ENCODE measurements at places on chromosomes 4 and X.

- DNase-seq, result peak; percentile 84
These were observed 21.0 kb upstream of the BCORL1 start for GRCh38 chrX:129961180-129962083.

- DNase-seq, result peak; percentile 18
These were observed 1571.9 kb downstream of the ADGRL3 start for GRCh38 chr4:62771983-62772557.

GRCh38 chr4:119678761-119679160 lies 50.2 kb upstream of the PDE5A start:
- DNase-seq, result no peak

GRCh38 chr4:152157629-152158028 lies 378.3 kb downstream of the FBXW7 start:
- DNase-seq, result no peak

DNA sequence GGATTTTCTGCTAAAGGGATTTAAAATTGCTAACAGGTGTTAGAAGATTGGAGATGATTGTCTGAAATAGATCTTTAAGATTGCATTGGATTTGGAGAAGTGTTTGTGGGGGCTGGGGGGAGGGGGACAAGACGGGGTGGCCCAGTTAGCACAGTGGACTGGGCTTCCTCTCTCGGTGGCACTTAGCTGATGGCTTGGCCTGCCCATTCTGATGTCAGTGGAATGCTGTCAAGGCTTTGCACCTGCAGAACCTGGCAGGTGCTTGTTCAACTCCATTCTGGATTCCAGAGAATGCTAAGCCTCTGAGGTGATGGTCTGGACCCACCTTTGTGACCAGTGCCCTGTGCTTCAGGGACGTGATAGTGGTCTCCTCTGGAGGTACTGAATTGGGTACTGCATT lies 43.7 kb downstream of the ADD1 start:
- DNase-seq, result no peak

- DNase-seq, result no peak
These were observed 57.1 kb downstream of the ENPEP start for GRCh38 chr4:110532901-110533589.

GRCh38 chrX:149825424-149825823 lies 43.7 kb downstream of the MAGEA9 start:
- no peak for DNase-seq

DNA sequence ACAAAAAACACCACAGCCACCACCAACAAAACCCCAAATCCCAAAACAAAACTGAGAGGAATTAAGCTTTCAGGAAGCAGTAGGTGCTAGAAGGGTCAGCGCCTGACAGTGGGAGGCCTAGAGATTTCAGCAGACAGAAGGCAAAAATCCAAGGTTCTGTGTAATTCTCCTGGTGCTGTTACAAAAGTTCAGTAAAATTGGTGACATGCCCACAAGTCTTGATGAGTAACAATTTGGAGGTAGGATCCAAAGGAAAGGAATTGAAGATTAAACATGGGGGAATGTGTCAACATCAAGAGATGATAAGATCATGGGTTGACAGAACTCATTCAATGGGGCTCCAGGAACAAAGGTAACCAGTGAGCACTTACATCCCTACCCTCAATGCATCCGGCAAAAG lies 653.8 kb upstream of the CPEB2 start:
- DNase-seq, result no peak

DNA sequence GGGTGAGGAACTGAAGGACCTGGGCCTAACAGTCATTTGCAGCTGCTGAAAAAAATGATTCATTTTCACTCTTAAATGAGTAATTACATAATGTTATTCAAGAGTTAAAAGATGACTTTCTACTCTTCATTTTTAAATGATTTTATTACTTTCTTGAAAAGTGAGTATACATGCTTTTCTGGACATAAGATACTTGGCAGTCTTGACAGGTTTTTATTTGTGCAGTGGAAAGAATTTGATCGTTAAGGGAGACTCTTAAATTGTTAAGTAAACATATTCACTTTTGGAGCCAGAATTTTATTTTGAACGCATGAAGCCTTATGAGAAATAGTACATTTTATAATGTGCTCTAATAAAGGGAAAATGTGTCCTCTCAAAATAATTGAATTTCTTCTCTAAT lies 245.7 kb downstream of the TENM3 start:
- DNase-seq, result no peak

- DNase-seq, result peak; percentile 51
These were observed 21.2 kb downstream of the PCGF3 start for GRCh38 chr4:726838-727237.

- no peak for DNase-seq
These were observed 6.9 kb upstream of the ANXA3 start for GRCh38 chr4:78544678-78545077.

- no peak for DNase-seq
These were observed 488.9 kb upstream of the FAT1 start for GRCh38 chr4:187212446-187213080.

- DNase-seq, result peak; percentile 29
These were observed 9.5 kb downstream of the AMBN start for GRCh38 chr4:70601422-70602039.

DNA sequence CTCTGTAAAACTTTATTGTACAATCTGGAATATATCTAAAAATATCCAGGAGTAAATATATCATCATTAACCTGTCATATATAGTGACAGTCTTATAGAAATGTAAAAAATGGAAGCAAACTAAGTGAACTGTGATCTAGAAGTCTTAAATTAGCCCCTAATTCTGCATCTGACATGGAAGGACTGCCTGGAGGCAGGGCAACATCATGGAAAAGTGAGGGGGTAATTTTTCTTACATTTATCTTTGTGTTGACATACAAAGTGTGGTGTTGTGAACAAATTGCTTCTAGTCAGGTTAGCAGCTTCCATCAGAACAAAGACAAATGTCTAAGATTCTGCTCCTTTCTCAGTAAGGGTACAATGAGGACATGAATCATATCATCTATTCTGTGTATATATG lies 186.3 kb downstream of the C4orf33 start:
- DNase-seq, result no peak

- no peak for DNase-seq
These were observed 411.9 kb downstream of the TRIML1 start for GRCh38 chr4:188551156-188551555.

DNA sequence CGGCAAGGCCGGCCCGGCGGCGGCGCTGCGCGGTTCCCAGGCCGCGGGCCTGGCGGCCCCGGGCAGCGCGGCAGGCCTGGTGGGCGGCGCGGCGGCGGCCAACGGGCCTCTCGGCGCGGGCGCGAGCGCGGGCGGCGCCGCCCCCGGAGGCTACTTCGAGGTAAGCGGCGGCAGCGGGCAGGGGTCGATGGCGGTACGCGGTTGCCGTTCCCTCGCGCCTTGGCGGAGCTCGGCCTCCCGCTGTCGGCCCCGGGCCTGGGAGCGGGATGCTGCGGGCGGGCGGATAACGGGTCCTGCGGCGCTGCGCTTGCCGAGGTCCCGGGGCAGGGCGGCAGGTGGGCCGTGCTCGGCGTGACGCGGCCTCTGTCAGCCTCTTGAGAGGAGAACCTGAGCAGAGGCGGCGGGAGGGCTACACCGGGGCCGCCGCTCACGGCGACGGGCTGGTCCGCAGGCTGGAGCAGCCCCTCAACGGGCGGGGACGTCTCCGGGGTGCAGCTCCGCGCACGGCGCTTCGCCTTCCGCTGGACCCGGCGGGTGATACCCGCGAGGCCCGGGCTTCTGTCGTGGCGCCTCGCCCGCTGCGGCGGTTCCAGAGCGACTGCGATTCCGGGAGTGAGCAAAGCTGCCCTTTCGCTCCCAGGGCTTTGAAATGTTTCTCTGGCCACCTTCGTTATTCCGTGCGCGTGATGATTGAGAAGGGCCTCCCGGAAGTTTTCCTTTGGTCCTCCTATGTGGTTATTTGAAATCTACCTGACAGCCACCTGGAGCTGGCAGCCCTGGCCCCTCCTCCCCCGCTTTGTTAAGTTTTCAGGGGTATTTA lies 774 bp downstream of the FAM193A start:
- DNase-seq, result peak; percentile 77

GRCh38 chrX:149516604-149517003 lies 11.5 kb upstream of the IDS start:
- no peak for DNase-seq

DNA sequence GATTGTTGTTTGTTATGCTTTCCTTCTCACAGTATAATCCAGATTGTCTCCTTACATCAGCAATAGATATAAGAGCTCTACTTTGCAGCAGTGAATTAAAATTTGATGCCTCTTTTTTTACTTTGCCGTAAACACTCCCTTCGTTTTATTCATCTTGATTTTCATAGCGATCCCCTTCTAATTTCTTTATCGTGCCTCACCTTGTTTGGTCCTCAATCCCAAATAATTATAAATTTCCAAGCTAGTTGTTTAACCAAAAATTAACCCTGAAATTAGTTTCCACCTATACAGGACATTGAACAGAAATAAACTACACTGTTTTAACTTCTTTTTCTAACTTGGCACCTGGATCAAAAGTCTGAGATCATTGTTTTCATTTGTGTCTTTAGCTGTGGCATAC lies 35.1 kb upstream of the GRID2 start:
- no peak for DNase-seq

DNA sequence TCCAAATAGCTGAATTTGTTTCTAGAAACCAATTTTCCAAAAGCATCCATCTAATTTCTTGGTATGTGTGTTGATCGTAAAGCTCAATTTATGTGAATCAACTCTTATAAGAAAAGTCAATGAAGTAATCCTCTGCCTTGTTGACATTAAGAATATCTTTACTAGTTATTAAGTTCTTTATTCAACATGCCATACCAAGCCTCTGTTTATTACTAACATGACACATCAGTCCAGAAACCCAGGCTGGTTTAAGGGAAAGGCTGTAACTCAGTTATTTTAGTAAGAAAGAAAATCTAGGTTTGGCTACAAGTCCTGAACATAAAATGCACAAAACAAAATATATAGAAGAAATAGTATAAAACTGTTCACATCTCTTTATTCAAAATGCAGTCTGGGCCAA lies 48.0 kb downstream of the KLHL34 start:
- no peak for DNase-seq

GRCh38 chrX:139204898-139205667 lies 325.5 kb upstream of the F9 start:
- DNase-seq, result peak; percentile 16

DNA sequence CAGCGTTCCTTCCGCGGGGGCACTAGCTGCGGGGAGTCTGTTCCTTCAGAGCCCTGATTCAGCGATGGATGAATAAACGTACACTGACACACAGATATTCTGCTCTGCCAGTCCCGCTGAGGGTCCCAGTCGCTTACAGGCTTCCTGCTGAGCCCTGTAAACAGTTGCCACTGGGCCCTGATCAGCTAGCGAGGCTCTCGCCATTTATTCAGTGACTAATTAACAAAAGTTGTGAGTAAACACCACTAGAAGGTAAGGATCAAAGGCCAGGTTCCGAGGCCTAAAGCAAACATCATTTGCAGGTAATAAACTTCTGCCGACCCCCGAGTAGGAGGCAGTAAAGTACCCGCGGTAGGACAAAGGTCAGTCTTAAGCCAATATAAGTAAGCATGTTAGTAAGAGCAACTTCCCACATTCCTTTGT lies 442.6 kb upstream of the GALNT7 start:
- DNase-seq, result no peak

- DNase-seq, result no peak
These were observed 185.5 kb downstream of the RAB28 start for GRCh38 chr4:13298655-13299054.

- no peak for DNase-seq
These were observed 19.1 kb downstream of the ATP5ME start for GRCh38 chr4:654871-655463.

DNA sequence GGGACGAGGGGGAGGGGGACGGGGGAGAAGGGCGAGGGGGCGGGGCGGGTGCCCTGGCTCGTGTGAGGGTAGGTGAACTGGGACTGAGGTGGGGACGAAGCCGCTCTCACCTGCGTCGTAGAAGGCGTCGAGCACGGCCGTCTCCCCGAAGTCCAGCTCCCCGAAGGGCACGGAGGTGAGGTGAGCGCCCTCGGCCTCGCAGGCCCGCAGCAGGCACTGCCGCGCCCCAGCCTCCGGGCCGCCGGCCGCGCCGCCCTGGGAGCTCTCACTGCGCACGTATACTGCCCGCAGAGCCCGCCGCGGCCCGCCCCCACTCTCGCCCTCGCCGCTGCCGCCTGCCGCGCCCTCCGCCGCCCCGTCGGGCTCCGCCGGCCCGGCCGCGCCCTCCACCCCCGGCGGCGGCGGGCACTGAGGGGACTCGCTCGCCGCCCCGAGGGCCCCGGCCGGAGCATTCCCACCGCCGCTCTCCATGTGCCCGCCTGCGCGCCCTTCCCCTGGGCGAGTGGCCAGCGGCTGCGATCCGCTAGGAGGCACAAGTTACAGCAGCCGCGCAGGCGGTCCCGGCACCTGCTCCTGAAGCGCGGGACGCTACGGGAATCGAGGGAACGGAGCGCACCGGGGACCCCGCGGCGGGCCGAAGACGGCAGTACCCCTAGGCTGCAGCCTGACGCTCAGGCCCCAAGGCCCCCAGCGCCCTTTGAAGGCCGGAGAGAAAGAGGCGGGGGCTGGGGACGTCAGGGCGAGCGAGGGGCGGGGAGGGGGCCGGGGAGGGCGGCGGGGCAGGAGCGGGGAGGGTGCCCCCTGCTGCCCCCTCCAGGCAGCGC lies at the start of gene MAP3K15:
Gene MAP3K15, minus strand, starts transcription at position 718 of the 824 bp plus-strand sequence. Its CDS starts 247 bp downstream, at position 471.
- DNase-seq, result peak; percentile 30

- no peak for DNase-seq
These were observed 315.4 kb upstream of the IGFBP7 start for GRCh38 chr4:57425610-57426009.

DNA sequence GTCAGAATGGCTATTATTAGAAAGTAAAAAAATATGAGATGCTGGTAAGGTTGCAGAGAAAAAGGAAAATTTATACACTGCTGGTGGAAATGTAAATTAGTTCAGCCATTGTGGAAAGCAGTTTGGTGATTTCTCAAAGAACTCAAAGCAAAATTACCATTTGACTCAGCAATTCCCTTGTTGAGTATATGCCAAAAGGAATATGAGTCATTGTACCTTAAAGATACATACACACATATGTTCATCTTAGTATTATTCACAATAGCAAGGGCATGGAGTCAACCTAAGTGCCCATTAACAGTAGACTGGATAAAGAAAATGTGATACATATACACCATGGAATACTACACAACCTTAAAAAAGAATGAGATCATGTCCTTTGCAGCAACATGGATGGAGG lies 148.2 kb downstream of the COMMD8 start:
- no peak for DNase-seq

DNA sequence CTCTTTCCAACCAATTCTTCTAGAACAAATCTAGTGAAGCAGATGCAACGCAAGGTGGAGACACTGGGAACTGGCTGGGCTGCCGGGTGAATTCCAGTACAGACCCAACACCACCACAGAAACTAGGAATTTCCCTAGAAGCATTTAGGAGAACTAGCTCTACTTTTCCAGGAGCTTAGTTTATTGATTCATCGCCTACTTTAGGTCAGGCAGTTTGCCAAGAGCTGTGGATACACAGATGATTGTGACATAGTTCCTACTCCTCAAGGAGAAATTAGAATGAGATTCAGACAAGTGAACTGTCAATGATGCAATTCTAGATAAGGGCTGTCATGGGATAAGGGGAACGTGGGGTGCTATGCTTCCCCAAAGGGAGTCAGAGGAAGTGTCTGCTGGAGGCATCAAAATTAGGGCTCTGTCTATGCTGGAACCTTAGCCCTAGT lies 350.0 kb downstream of the CAMK2D start:
- no peak for DNase-seq

GRCh38 chr4:7281691-7282665 lies 89.6 kb downstream of the SORCS2 start:
- DNase-seq, result no peak
